Small intestine (tissue), 16 donors: ENCODE measurements at places on chromosomes 1 and 21. TPM values are rescaled to one million over a fixed set of nuclear protein-coding genes. Genes with fewer than 3 reads are reported as not detected.

DNA sequence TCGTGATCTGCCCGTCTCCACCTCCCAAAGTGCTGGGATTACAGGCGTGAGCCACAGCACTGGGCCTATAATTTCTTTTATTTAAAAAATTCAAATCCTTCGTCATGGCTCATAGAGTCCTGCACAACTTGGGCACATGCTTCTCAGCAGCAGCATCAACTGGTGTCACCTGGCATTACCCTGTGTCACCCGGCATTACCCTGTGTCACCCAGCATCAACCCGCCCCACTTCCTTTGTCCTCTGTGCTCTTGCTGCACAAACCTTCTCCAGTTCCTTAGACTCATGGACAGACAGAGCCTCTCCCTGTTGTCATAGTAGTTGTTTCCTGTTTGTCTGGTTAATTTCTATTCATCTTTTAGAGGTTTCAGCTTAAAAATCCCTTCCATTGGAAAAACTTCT is 121.2 kb upstream of the SERBP1 start:
- no peaks in the 10 kb centered on the region for H3K36me3 ChIP-seq
- no peak overlapping the region for H3K4me3 ChIP-seq
- peak overlapping the region; percentile 72 for H3K27ac ChIP-seq
- H3K4me1 ChIP-seq = peaks cover 18% of the 10 kb centered on the region
- DNase-seq = no peak
- H3K27me3 ChIP-seq = no peaks in the 10 kb centered on the region

- DNase-seq = peak; percentile 92
- H3K4me1 ChIP-seq = peaks cover 10% of the 10 kb centered on the region
- no peaks in the 10 kb centered on the region for H3K36me3 ChIP-seq
- peak overlapping the region; percentile 98 for H3K27ac ChIP-seq
- no peak overlapping the region for H3K4me3 ChIP-seq
- no peaks in the 10 kb centered on the region for H3K27me3 ChIP-seq
Observed at GRCh38 chr21:41360072-41360821, 1.6 kb upstream of the MX2 start.

The SERTAD4 gene
- not detected for polyA plus RNA-seq

DNA sequence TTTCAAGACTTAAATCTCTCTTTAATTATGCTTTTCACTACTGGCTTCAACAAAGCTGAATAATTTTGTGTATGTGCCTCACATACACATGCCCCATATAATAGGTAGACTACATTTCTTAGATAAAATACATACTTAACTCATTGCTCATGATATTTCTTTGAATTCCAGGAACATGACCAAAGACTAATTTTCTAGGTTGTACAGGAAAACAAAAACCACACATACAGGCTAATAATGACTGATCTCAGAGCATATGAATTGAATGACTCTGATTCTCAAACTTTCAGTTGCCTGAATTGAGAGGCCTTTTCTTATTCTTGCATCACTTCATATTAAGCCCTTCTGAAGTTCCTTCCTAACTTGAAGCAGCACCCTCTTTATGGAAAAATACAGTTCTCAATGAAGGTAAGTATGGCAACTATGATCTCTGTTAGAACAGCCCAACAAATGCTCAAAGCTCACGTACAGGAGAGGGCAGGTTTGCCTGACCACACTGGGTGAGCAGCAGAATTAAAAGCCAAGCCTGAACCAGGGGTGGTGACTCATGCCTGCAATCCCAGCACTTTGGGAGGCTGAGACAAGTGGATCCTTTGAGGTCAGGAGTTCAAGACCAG is 22.6 kb upstream of the UAP1 start:
- no peak overlapping the region for H3K4me3 ChIP-seq
- H3K27me3 ChIP-seq = no peaks in the 10 kb centered on the region
- H3K4me1 ChIP-seq = no peaks in the 10 kb centered on the region
- no peak overlapping the region for H3K27ac ChIP-seq
- DNase-seq = no peak
- H3K36me3 ChIP-seq = no peaks in the 10 kb centered on the region

The HAO2 gene
- polyA plus RNA-seq = 0.04 TPM

DNA sequence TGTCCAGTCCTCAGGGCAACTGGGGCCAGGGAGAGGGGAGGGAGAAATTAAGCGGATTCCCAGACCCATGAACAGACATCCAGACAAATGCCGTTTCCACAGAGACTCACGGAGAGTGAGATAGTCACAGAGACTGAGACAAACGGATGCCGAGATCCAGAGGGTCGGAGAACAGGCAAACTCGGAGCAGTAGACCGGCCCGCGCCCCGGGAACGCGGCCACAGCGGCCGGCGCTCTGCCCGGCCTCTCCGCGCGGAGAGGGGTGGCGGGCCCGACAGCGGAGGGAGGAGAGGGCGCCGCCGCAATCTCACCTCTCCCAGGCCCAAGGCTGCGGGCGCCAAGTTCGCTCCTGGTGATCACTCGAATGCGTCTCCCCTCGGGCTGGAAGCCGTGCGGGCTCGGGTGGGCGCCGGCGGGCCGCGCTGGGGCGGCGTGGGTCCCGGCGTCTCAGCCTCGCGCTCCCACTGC is 831 bp upstream of the FOXD2 start:
- H3K4me3 ChIP-seq = peak overlapping the region; percentile 68
- peak overlapping the region; percentile 86 for H3K27ac ChIP-seq
- no peaks in the 10 kb centered on the region for H3K36me3 ChIP-seq
- H3K27me3 ChIP-seq = no peaks in the 10 kb centered on the region

DNA sequence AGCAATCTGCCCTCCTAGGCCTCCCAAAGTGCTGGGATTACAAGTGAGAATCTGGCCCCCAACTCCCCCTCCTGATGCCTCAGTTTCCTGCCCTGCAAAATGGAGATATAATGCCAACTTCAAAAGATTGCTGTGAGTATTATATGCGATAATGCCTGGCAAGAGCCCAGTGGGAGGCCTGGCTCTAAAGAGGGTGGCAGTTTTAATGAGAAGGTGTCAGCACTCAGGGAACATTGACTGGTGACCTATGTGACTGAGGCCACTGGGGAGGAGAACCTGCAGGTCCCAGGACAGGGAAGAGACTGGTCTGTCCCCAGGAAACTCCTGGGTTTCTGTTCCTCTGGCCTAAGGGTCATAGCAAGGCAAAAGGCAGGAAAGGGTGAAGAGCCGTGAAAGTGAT is 11.0 kb downstream of the HSPG2 start:
- H3K27ac ChIP-seq = peak overlapping the region; percentile 96
- DNase-seq = no peak
- H3K27me3 ChIP-seq = no peaks in the 10 kb centered on the region
- H3K36me3 ChIP-seq = no peaks in the 10 kb centered on the region
- H3K4me1 ChIP-seq = peaks cover 11% of the 10 kb centered on the region

The SLAMF8 gene
- polyA plus RNA-seq = 0.89 TPM

GRCh38 chr1:47558601-47559593 is 121.1 kb downstream of the FOXD2 start:
- peak overlapping the region; percentile 18 for H3K4me3 ChIP-seq
- H3K36me3 ChIP-seq = no peaks in the 10 kb centered on the region
- H3K27me3 ChIP-seq = no peaks in the 10 kb centered on the region
- peak overlapping the region; percentile 81 for H3K27ac ChIP-seq
- H3K4me1 ChIP-seq = peaks cover 7% of the 10 kb centered on the region

The GSTM1 gene
- polyA plus RNA-seq = 101 TPM

DNA sequence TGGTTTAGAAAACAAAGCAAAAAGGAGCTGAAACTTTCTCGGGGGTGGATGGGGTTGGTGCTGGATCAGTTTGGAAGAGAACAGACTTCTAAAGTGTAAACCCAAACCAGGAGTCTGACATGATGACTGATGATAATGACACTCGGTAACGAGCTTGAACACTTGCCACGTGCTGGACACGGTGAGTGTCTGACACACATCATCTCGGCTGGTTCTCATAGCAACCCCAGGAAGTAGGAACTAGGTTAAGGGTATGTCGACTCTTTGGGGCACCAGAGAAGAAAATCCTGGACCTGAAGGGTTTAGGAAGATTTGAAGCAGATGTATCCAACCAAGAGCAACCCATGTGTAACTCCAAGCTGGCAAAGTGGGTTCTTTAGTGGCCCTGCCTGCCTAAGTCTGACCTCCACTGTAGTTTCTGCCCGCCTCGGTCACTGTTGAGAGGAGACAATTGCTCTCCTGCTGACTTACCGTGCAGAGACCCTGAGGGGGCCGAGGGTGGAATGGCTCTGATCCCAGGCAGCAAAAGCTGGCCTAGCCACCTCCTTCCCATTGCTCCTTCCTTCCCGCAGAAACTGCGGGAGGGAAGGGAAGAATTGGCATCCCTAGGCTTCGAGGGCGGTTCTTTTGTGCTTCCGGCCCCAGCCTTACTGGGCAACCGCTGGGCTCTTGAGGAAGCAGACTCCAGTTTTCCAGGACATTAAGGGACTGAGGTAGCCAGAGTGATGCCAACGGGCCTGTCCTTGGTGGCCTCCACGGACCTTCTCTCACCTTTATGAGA is 156.0 kb downstream of the TOMM20 start:
- peak overlapping the region; percentile 85 for H3K27ac ChIP-seq
- H3K4me1 ChIP-seq = peaks cover 25% of the 10 kb centered on the region
- no peak for DNase-seq
- no peaks in the 10 kb centered on the region for H3K36me3 ChIP-seq

DNA sequence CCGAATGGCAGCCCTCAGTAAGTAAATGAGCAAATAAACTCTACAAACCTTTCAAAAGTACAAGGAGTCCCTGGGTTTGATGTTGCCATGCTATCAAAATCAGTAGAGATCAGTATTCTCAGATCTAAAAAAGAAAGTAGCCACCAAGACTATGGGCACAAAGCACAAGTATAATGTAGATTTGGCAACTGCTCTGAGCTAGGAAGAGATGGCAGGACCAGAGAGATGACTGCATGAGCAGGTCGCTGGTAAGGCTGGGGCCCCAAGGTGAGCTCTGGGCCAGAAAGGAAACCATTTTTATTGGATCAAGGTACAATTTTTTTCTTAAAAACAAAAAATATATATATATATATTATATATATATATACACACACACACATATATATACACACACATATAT is 3.1 kb upstream of the ADORA3 start:
- no peak overlapping the region for H3K27ac ChIP-seq
- DNase-seq = no peak
- no peaks in the 10 kb centered on the region for H3K27me3 ChIP-seq
- H3K4me3 ChIP-seq = no peak overlapping the region
- peaks cover 6% of the 10 kb centered on the region for H3K4me1 ChIP-seq

DNA sequence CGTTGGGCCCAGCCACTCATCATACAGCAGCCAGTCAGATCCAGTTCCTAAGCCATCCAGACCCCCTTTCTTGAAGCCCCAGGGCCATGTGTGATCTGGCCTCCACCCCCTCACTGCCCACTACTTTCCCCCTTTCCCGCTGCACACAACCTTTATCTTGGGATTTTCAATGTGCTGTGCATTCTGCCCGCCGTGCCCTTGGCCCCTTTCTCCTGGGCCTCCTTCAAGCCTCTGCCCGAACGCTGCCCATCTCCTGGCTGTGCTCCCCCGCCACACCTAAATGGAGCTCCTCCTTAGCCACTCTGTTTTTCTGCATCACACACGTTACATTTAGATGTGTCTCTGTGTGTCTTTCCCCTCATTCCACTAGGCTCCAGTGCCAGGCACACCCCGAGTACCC is 66.7 kb upstream of the SELENON start:
- H3K4me1 ChIP-seq = no peaks in the 10 kb centered on the region
- no peak overlapping the region for H3K27ac ChIP-seq
- no peaks in the 10 kb centered on the region for H3K36me3 ChIP-seq

- H3K36me3 ChIP-seq = no peaks in the 10 kb centered on the region
- peaks cover 2% of the 10 kb centered on the region for H3K4me1 ChIP-seq
- H3K27ac ChIP-seq = no peak overlapping the region
- DNase-seq = peak; percentile 39
- H3K4me3 ChIP-seq = peak overlapping the region; percentile 31
Observed at GRCh38 chr1:50419192-50419906, 3.9 kb downstream of the DMRTA2 start.

GRCh38 chr1:4467241-4467640 is 187.2 kb upstream of the AJAP1 start:
- H3K27me3 ChIP-seq = no peaks in the 10 kb centered on the region
- no peak for DNase-seq
- H3K4me1 ChIP-seq = no peaks in the 10 kb centered on the region
- H3K4me3 ChIP-seq = no peak overlapping the region
- no peaks in the 10 kb centered on the region for H3K36me3 ChIP-seq
- H3K27ac ChIP-seq = no peak overlapping the region
